ENCODE measurements at places on chromosomes 3 and 15.

DNA sequence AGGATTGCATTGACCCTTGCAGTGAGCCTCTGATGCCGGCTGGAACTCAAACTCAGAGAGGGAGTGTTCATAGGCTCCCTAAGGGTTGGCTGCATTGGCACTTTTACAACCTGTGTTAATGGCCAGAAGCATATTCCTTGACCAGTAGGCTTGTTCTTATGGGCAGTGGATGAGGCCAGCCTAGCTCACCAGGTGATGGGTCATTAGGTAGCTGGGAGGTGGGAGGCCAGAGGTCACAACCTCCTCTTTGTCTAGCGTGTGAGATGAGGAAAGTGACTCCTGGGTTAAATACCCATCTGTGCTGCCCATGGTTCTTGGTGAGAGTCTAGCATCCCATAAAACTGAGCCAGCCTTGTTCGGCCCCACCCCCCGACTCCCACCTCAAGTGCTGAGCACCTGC, 275.7 kb upstream of the CTNNB1 start:
- no peak for DNase-seq

GRCh38 chr3:4587061-4587837, 94.1 kb downstream of the ITPR1 start:
- no peak for DNase-seq

DNA sequence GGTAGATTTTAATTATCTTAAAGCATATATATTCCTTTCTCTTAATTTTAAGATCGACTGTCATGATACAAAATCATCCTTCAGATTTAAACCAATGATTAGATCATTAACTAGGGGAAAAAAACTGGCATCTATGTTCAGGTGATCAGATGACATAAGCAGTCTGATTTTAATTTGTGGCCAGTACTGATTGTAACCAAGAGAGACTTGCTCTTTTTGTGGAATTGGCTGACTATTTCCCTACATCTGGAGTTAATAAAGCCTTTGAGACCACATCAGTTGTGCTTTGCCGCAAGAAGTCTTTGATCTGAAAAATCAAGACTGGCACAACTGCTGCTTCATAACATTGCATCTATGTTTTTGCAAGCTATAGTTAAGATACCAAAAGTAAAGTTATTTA, 148.4 kb upstream of the CGNL1 start:
- no peak for DNase-seq

DNA sequence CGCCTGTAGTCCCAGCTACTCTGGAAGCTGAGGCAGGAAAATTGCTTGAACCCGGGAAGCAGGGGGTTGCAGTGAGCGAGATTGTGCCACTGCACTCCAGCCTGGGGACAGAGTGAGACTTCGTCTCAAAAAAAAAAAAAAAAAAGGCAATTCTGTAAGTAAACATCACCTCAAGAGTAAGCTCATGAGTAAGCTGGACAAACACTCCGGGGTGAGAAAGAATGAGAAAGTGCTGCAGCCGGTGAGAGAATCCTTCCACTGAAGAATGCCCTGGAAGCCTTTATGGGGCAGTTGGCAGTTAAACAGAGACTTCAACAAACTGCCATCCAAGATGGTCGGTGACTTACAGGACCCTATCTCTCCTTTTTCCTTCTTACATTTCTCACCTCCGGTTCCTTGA, 47.5 kb downstream of the FEZF2 start:
- DNase-seq, result no peak

GRCh38 chr3:183538486-183538885, 17.0 kb downstream of the KLHL6 start:
- DNase-seq, result no peak

DNA sequence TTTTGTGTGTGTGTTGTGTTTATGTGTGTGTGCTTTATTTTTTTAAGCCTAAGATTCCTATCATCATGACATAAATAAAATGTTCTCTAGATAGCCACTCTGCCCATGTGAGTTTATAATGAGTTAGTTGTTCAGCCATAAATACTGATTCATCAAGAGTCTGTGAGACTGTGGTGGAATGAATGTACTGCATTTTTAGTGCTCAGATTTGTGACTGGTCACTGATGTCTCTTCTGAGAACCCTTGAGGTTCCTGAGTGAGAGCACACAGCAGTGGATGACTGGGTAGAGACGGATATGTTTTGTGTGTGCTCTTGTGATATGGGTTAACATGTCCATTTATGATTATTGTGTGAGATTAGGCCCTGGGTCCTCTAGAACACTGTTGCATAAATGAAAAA, 51.2 kb downstream of the SETD5 start:
- peak; percentile 56 for DNase-seq

DNA sequence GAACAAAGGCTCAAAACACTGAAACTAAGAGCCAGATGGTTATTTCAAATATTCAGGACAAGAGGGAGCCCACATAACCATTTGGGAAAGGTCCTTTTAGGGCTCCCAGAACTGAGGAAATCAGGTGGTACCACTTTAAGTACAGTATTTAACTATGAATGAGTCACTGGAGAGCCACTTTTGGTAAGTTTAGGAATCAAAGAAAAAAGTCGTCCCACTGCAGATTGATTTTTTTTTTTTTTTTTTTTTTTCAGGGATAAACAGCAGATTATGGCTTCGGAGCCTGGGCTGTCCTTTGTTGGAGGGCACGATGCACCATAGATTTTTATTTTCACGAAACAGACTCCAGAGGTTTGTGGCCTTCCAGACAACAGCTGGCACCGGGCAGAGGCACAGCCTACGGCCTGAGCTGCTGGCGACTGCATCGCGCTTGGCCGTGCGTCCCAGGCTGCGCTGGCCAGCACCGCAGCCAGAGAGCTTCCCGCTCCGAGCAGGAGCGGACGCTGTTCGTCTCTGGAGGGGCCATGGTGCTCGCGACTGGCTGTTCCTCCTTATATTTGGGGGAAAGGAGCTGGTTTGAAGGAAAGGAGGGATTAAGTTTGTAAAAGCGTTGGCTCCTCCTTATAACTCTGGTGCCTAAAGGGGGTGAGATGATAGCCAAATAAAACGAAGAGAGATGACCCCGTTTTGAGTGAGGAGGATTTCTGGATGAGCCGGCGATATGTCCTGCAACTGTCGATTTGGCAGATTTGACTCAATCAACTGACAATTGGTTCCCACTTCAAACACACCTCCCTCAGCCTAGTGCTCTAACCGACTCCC, 152.9 kb upstream of the GOLIM4 start:
- no peak for DNase-seq

- DNase-seq, result no peak
Observed at GRCh38 chr3:157263027-157263426, 103.1 kb upstream of the CCNL1 start.

- DNase-seq, result no peak
Observed at GRCh38 chr3:138297059-138297607, 32.5 kb downstream of the NME9 start.

- no peak for DNase-seq
Observed at GRCh38 chr15:36921484-36922091, 178.8 kb downstream of the MEIS2 start.

DNA sequence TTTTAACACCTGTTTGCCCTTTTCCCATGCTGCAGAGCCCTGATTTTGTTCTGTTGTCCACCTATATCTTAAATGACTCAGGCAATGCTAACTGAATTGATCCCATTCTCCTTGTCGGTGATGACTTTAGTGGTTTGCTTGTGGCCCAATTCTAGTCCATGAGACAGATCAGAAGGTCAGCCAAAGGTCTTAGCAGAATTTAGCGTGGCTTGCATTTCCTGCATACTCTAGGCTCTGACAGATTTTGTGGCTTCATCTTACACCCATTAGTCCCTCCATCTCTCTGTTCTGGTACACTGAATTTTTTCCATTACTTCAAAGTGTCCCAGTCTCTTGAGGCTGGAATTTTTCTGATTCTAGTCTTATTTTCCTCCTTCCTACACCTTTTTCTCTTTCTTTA, 161.9 kb downstream of the STAC start:
- DNase-seq, result no peak

- no peak for DNase-seq
Observed at GRCh38 chr3:37973246-37974054, 17.1 kb upstream of the VILL start.

DNA sequence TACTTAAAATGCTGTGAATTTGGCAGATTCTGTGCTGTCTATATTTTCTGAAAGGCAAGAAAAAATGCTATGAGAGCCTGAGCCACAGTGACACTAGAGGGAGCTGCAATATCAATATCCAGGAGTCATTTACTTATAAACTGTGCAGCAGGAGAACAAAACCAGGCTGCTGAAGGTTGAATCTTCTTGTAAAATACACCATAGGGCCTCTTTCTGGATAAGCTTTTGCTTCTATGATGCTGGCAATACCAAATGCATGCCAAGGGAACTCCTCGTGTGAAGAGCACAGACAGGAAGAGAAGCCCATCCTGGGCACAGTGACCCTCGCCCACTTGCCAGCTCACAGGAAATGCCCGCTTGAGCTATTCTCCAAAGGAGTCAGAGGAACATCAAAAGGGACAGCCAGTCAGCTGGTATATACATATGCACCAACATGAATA, 48.0 kb upstream of the TSPAN3 start:
- DNase-seq, result peak; percentile 79

- no peak for DNase-seq
Observed at GRCh38 chr3:146547235-146547835, 2.9 kb upstream of the PLSCR1 start.

DNA sequence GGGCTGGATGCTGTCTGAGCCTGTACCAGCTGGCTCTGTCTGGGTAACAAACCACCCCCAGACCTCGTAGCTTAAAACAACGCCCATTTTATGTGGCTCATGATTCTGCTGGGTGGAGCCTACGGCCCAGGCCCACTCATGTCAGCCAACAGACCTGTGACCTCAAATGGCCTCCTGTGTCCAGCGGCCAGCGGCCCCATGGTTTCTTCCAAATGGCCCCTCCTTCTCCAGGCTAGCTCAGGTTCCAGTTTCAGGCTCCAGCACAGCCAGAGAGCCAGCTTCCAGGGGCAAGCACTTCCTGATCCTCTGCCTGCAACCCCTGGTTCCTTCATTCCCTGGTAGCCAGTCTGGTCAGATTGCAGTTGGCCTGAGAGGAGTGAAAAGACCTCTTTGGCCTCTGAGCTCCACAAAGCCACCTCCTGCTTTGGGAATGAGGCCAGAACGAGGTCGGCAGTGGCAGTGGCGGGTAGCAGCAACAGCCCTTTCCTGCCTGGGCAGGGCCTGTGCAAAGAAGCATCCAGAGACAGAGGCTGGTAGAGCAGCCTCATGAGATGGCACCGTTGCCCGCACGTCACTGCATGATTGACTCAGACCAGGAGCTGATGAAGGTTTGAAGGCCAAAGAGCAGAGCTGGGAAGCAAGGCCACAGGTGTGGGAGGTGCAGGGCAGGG, 21.0 kb upstream of the PLXNA1 start:
- no peak for DNase-seq
